ENCODE measurements at places on chromosomes 1 and 21. TPM values are rescaled to one million over a fixed set of nuclear protein-coding genes. Genes with fewer than 3 reads are reported as not detected.

DNA sequence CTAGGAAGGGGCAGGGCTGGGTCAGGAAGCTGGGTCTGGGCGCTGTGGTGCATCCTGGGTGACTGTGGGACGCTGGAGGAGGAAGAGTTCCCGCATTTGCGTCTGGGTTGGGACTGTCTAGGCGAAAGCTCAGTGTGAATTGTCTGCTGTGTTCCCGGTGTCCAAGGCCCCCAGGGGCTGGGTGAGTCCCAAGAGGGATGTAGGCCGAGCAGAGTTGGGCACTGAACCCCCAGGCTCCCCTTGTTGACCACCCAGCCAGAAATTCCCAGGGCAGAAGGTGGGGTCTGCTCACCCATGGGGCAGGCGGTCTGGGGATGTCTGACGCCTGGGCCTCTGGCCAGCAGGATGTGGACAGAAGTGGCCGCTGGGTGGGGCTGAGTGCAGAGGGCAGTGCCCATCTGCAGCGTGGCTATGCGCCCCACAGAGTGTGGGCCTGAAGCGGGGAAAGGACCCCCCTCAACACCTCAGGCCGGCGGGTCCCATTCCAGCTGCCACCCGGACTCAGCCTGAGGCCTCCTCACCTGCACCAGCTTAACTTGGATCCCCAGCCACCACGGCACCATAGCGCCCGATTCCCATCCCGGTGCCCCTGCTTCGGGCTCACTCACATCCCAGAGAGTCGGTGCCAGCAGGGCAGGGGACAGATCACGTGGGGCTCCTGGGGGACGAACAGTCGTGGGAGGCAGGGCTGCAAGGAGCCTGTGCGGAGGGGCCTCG lies 37.0 kb upstream of the POFUT2 start:
- H3K27ac ChIP-seq: no peak overlapping the region
- H3K36me3 ChIP-seq: no peaks in the 10 kb centered on the region
- DNase-seq: no peak
- peaks cover 12% of the 10 kb centered on the region for H3K4me1 ChIP-seq
- no peak overlapping the region for H3K4me3 ChIP-seq
- no peaks in the 10 kb centered on the region for H3K27me3 ChIP-seq

The SIPA1L2 gene
- 14.3 TPM for total RNA-seq

The LGR6 gene
- 1.1 TPM for total RNA-seq

- no peak overlapping the region for H3K27ac ChIP-seq
- H3K4me3 ChIP-seq: no peak overlapping the region
- H3K36me3 ChIP-seq: peaks cover 4% of the 10 kb centered on the region
Observed at GRCh38 chr1:10856176-10856683, 59.8 kb upstream of the CASZ1 start.

DNA sequence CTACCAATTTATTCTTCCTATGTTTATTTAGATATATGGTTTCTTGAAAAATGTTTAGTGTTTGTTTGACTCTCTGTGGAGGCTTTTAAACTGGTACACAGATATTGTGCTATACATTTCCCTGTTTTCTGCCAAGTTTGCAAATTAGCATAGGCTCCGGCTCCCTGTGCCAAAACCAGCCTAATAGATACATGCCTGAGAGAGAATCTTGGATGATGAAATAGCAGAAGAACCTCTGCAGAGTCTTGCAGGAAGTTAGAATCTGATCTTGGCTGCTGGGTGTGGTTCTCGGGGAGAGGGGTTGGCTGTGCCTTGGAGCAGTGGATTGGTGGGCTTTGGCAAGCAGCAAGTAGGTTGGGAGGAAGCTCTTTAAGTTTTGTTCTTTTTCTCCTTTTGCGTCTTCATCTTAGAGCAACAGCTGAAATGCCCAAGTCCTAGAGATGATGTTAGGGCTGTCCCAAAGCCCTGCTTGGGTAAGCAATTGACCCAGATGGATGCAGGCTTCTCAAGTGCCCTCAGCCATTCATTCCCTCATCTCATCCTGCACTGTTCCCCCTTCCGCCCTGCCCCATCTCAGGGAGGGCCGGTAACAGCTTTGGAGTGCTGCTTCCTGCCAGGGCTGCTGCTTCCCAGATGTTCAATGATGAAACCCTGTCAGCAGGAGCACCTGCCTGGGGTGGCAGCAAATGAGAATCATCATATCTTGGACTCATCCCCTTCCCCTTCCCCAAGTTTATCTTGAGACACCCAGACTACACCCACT lies 9.3 kb downstream of the PLA2G2A start:
- H3K36me3 ChIP-seq: 0 out of 2 replicates have a peak, but pooled peaks cover 3% of the 10 kb centered on the region
- H3K27me3 ChIP-seq: no peaks in the 10 kb centered on the region
- no peak overlapping the region for H3K4me3 ChIP-seq
- H3K27ac ChIP-seq: no peak overlapping the region
- DNase-seq: no peak
- H3K4me1 ChIP-seq: peaks cover 15% of the 10 kb centered on the region

The UMODL1 gene
- total RNA-seq: not detected

GRCh38 chr1:197868751-197869489 lies 33.5 kb upstream of the C1orf53 start:
- H3K27me3 ChIP-seq: no peaks in the 10 kb centered on the region
- no peak overlapping the region for H3K4me3 ChIP-seq
- peak; percentile 27 for DNase-seq
- no peaks in the 10 kb centered on the region for H3K36me3 ChIP-seq
- peaks cover 20% of the 10 kb centered on the region for H3K4me1 ChIP-seq

GRCh38 chr1:202144402-202145067 lies at the start of gene ARL8A:
Gene ARL8A (minus strand): TSS chr1:202144737. CDS start chr1:202144572, 165 bp downstream.
- H3K27me3 ChIP-seq: peaks cover 7% of the 10 kb centered on the region
- H3K27ac ChIP-seq: peak within 1 kb of the TSS; percentile 71
- no peaks in the 10 kb centered on the region for H3K36me3 ChIP-seq
- H3K4me1 ChIP-seq: peaks cover 16% of the 10 kb centered on the region
- DNase-seq: peak; percentile 73

The CASP9 gene
- 18.6 TPM for total RNA-seq

DNA sequence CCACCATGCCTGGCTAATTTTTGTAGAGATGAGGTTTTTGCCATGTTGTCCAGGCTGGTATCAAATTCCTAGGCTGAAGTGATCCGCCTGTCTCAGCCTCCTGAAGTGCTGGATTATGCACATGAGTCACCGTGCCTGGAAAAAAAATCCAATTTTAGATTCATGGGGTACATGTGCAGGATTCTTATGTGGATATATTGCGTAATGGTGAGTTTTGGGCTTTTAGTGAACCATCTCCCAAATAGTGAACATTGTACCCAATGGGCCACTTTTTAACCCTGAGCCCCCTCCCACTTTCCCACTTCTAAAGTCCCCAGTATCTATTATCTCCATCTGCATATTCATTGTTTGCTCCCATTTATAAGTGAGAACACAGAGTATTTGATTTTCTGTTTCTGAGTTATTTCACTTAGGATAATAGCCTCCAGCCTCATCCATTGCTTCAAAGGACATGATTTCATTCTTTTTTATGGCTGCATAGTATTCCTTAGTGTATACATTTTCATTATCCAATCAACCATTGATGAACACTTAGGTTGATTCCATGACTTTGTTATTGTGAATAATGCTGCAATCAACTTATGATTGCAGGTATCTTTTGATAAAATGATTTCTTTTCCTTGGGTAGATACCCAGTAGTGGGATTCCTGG lies 104.4 kb downstream of the MAP3K21 start:
- no peak overlapping the region for H3K27ac ChIP-seq
- no peaks in the 10 kb centered on the region for H3K27me3 ChIP-seq
- H3K36me3 ChIP-seq: peaks cover 10% of the 10 kb centered on the region
- H3K4me1 ChIP-seq: peaks cover 8% of the 10 kb centered on the region
- DNase-seq: no peak
- H3K4me3 ChIP-seq: no peak overlapping the region

The LRRC53 gene
- total RNA-seq: not detected

The CYP4A22 gene
- not detected for total RNA-seq

- no peak overlapping the region for H3K4me3 ChIP-seq
- no peaks in the 10 kb centered on the region for H3K4me1 ChIP-seq
- no peaks in the 10 kb centered on the region for H3K27me3 ChIP-seq
- H3K36me3 ChIP-seq: no peaks in the 10 kb centered on the region
Observed at GRCh38 chr1:92987462-92987861, 26.2 kb upstream of the DIPK1A start.

The NHLH1 gene
- total RNA-seq: 0.70 TPM

GRCh38 chr1:214458541-214458940 lies 92.9 kb downstream of the PTPN14 start:
- DNase-seq: no peak
- no peak overlapping the region for H3K4me3 ChIP-seq
- no peak overlapping the region for H3K27ac ChIP-seq
- no peaks in the 10 kb centered on the region for H3K27me3 ChIP-seq
- H3K36me3 ChIP-seq: no peaks in the 10 kb centered on the region
- peaks cover 43% of the 10 kb centered on the region for H3K4me1 ChIP-seq

The DPH2 gene
- 51.5 TPM for total RNA-seq

DNA sequence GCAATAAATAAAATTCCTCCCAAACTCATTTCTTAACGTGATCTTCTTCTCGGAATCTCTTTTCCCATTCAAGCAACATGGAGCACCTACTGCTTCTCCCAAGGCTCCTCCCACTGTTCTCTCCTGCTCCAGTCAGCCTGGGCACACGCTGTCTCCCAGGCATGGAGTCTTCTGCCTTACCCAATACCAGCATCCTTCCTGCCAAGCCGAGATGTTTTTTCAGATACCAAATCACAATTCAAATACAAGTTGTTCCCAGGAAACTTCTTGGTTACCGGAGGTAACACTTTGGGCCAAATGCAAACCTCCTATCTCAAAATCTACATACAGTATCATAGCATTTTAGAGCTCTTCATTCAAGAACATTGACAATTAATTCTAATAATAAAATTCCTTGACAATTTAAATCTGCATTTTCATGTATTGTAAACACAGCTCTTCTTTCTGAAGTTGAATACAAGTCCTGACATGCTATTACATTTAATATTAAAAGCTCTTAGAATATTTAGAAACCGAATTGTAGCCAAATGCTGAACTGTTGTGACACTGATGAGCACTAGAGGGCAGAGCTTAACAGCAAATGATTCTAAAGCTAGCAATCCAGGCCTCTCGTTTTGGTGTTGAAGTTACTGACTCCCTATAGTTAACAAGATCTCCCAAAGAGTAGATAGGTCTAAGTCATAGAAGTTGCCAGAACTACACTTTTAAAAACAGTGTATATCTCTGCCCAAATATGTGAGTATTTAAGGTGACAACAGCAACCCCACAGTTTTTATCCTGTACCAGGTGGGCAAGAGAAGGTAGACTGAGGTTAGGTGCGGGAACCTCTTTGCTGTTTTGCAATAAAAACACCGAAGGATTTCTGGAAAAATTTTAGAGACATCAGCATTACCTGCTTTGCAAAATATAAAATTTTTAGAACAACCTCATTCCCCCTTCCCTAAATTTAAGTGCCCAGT lies 52.3 kb downstream of the BCAR3 start:
- no peaks in the 10 kb centered on the region for H3K27me3 ChIP-seq
- no peak for DNase-seq
- H3K27ac ChIP-seq: peak overlapping the region; percentile 47
- peaks cover 14% of the 10 kb centered on the region for H3K36me3 ChIP-seq
- no peak overlapping the region for H3K4me3 ChIP-seq
- peaks cover 7% of the 10 kb centered on the region for H3K4me1 ChIP-seq

The LEMD1 gene
- 26.3 TPM for total RNA-seq

The CLCNKA gene
- 2.7 TPM for total RNA-seq

DNA sequence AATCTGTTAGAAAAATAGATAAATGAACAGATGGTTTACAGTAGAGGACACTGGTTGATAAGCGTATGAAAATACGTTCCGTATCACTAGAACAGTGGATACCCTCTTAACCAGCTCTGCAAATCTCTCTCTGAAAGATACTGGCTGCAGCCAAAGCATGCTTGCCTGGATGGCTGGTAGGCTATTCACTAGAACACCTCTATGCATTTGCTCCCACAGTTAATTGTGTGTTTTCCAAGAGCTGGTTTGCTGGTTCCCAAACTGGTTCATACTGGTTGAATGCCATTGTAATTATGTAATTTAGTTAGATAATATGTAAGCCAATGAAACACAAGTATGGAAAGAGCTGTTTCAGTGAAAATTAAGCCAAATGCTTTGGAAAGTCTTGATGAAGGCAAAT lies 126.6 kb downstream of the C1orf21 start:
- H3K27ac ChIP-seq: no peak overlapping the region
- no peak for DNase-seq
- H3K36me3 ChIP-seq: peaks cover 3% of the 10 kb centered on the region
- no peak overlapping the region for H3K4me3 ChIP-seq

The PCP4 gene
- total RNA-seq: 2.1 TPM

- H3K4me3 ChIP-seq: no peak overlapping the region
- H3K27ac ChIP-seq: no peak overlapping the region
- peaks cover 5% of the 10 kb centered on the region for H3K27me3 ChIP-seq
- no peak for DNase-seq
- no peaks in the 10 kb centered on the region for H3K4me1 ChIP-seq
- no peaks in the 10 kb centered on the region for H3K36me3 ChIP-seq
Observed at GRCh38 chr1:54806931-54807611, 5.9 kb upstream of the TTC22 start.

The ATPAF1 gene
- 44.5 TPM for total RNA-seq

The OR6N1 gene
- total RNA-seq: not detected

All from WTC11 (cell line).